ENCODE measurements at places on chromosomes 2 and 18. TPM values are rescaled to one million over a fixed set of nuclear protein-coding genes. Genes with fewer than 3 reads are reported as not detected.

DNA sequence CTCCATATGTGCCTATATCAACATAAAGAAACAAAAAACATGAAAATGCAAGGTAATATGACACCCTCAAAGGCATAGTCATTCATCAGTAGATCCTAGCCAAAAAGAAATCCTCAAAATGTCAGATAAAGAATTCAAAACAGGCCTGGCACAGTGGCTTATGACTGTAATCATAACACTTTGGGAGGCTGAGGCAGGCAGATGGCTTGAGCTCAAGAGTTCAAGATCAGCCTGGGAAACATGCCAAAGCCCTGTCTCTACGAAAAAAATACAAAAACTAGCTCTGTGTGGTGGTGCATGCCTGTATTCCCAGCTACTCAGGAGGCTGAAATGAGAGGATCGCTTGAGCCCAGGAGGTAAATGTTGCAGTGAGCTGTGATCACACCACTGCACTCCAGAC is 284.6 kb upstream of the KLHL29 start:
- no peak for DNase-seq

DNA sequence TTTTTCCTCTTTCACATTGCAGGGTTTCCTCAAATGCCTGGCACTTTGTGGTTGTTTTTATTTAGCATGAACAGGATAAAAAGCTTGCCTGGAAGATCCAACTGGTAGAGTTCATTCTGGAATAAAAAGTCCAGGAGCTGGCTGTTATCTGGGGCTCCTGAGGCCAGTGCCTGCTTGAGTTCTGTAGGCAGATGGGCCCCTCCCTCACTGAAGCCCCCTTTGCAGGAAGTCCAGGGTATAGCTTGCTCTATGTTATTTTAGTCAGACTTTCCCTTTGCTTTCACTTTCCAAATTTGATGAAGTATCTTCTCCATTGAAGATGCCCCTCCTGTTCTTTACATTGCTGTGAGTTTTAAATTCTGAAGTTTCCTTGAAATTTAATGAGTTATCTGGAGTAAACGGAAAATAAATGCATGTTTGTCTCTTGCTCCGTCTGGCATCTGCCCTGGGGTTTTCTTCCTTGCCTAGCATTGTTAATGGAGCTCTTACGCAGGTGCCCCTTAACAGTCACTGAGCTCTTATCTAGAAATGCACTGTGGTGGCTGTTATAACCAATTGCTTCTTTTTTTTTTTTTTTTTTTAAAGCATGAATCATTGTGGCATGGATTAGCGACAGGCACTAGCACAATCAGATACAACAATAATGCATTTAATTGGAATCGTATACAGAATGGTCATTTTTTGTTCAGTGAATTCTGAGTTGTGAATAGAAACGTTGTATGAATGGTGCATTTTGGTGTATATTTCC is 27.0 kb upstream of the LPIN1 start:
- DNase-seq = peak; percentile 86

Gene NPHP1
- 6.9 TPM for polyA plus RNA-seq

GRCh38 chr18:76139844-76140243 is 355.2 kb downstream of the ZNF516 start:
- no peak for DNase-seq

GRCh38 chr18:10152475-10152874 is 238.7 kb downstream of the VAPA start:
- DNase-seq = no peak

DNA sequence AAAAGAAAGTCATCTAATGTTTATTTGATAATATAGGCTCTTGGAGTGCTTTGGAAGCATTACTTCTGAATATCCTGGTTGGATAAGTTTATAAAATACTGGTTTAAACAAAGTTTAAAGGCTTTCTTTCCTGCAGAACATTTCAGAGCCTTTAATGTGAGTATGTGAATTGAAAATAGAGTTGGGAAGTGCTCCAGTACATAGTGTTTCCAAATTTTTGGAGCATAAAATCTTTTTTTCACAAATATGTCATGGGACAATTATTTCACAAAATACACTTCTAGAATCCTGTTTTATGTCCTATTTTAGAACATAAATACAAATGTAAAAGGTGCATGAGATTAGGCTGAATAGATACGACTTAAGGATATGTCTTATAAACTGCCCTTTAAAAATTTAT is 158.9 kb upstream of the HNRNPA3 start:
- no peak for DNase-seq

- DNase-seq = no peak
These were observed 35.7 kb downstream of the CTDP1 start for GRCh38 chr18:79715280-79715679.
